ENCODE measurements at places on chromosomes 6 and 20.

GRCh38 chr6:35919085-35919826 is 1.6 kb downstream of the SRPK1 start:
- no peak for DNase-seq

- no peak for DNase-seq
Observed at GRCh38 chr20:42941629-42942028, 248.1 kb downstream of the PTPRT start.

DNA sequence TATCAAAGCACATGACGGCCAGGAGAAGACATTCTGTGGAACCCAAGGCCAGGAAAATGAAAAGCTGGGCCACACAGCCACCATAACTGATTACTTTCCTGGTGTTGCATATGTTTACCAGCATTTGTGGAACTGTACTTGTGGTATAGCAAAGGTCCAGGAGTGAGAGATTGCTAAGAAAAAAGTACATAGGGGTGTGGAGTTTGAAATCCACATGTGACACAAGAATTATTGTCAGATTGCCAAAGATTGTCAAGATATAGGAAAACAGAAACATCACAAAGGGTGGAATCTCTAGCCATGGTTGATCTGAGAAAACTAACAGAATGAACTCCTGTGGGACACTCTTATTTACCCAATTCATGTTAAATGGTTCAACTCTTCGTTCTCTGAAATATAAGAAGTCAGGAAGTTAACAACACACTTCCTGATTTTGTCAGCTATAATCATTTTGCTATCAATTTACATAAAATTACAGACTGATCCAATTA is at the start of gene OR2B2:
Gene OR2B2, minus strand, starts transcription at position 441 of the 491 bp plus-strand sequence. Its CDS starts 77 bp downstream, at position 364.
- DNase-seq = no peak

DNA sequence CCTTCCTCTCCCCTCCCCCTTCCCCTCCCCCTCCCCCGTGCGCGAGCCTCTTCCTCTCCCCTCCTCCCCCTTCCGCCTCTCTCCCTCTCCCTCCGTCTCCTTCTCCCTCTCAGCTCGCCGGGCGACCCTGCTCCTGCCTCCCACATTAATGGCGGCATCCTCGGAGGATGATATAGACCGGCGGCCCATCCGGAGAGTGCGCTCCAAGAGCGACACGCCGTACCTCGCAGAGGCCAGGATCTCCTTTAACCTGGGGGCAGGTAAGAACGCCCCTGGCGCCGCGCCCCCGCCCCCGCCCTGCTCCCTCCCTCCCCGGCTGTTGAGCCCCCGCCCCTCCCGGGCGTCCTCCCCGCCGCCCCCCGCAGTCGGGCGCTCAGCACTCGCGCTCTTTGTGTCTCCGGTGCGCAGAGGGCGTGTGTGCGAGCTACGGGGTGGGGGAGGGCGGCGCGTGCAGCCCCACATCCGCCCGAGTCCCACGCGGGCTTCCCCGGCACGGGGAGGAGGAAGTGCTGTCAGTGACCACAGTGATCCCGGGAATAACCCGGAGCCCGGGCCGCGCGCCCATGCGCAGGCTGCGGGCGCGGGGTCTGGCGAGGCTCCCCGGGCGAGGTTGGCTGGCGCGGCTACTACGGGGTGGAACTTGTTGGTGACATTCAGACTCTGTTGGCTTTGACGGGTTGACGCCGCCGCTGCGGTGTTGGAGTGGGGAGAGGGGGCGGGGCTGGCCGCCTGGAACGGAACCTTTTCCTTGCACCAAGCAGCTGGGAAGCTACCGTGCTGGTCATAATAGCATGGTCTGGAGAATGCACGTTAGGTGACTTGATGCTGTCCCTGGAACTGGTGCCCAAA is 33.2 kb downstream of the PHACTR1 start:
- DNase-seq = no peak

DNA sequence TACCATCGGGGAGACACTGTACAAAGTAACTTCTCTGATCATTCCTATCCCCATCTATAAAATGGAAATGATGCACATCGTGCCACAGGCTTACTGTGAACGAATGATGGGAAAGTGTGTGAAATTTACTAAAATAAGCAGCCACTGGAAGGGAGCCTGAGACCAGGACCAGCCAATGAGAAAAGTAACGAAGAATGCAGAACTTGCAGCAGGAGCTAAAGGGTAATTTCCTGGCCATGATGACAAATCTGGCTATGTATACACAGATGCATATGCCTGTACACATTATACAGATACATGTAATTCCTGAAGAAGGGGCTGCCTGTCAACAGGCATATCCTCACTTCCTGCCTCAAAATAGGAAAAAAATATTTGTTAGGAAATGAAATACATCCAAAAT is 47.4 kb downstream of the GMDS start:
- DNase-seq = no peak

- peak; percentile 69 for DNase-seq
Observed at GRCh38 chr6:144482142-144482541, 197.0 kb downstream of the UTRN start.

- peak; percentile 61 for DNase-seq
Observed at GRCh38 chr20:10060226-10060625, 25.4 kb downstream of the ANKEF1 start.

DNA sequence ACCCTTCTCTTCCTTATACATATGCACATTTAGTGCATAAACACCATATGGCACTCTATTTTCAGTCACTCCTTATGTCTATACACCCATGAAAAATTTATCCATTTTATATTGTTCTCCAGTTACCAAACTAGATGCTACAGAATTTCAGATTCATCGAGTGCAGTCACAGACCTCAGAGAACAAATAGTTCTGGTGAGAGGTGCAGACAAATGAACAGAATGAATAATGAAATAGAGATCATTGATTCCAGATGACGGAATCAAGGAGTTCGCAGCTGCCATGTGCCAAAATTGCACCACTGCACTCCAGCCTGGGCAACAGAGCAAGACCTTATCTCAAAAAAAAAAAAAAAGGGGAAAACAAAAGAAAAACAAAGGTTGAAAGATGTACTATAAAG is 214.8 kb upstream of the CEP162 start:
- DNase-seq = no peak

GRCh38 chr6:39091220-39091619 is 23.8 kb downstream of the SAYSD1 start:
- DNase-seq = no peak

- DNase-seq = no peak
Observed at GRCh38 chr6:20463396-20463795, 61.7 kb downstream of the E2F3 start.

GRCh38 chr6:44268095-44268628 is 2.1 kb upstream of the TMEM151B start:
- peak; percentile 84 for DNase-seq

DNA sequence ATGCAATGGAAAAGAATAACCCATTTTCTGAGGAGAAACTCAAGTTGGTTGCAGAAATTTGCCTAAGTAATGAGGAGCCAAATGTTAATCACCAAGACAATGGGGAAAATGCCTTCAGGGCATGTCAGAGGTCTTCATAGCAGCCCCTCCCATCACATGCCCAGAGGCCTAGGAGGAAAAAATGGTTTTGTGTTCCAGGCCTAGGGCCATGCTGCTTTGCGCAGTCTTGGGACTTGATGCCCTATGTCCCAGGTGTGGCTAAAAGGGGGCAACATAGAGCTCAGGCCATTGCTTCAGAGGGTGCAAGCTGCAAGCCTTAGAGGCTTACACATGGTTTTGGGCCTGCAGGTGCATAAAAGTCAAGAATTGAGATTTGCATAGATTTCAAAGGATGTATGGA is 485.9 kb downstream of the EYS start:
- no peak for DNase-seq

DNA sequence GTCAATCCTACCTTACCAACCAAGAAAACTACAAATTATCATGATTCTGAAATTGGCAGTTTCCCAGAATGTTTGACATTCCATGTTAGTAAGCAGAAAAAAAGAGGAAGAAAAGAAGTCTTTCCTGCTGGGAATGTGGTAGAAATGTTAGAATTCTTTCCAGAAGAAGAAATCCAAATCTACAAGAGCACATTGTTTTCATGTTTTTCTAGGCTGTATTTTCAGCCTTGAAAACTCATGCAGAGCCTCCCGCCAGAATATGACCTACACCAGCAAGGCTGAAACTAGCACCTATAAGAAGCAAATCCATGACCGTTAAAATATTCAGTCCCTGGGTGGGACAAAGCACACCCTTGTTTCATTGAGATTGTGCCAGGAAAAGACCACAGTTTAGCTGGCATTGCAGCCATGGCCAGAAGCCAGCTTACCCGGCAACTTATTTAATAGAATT is 259.4 kb downstream of the GJA1 start:
- no peak for DNase-seq

GRCh38 chr20:59836767-59837166 is 96.7 kb downstream of the SYCP2 start:
- DNase-seq = peak; percentile 28

DNA sequence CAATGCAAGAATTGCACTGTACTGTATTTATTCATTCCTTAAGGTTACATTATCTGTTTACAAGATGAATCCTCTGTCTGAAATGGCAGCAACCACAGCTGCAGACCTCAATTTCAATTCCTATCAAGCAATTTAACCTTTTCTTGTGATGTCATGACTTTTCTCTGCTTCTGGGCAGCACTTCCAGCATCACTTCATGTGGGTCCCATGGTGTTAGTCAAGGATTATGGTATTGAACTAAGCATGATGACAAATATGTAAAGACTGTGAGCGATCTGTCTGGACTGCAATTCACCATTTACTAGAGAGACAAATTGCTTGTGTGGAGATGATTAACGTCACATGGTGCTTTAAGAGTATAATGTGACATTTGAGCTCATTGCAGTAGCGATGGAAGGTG is 90.5 kb upstream of the CCN2 start:
- DNase-seq = no peak

- DNase-seq = no peak
Observed at GRCh38 chr6:106666282-106667021, 37.1 kb downstream of the QRSL1 start.

All from SJCRH30 (cell line).